Nephron progenitor cell (in vitro differentiated cells): ENCODE measurements at places on chromosomes 12 and 14.

GRCh38 chr12:5432011-5432400, at the start of gene NTF3:
Gene NTF3 (plus strand): TSS chr12:5432108. CDS start chr12:5432325, 217 bp downstream.
- peaks cover 45% of the 10 kb centered on the region for H3K4me1 ChIP-seq
- peak within 1 kb of the TSS; percentile 93 for H3K4me3 ChIP-seq
- H3K27ac ChIP-seq: no peak within 1 kb of the TSS

- no peak for DNase-seq
- peaks cover 27% of the 10 kb centered on the region for H3K36me3 ChIP-seq
- H3K27me3 ChIP-seq: peaks cover 2% of the 10 kb centered on the region
- H3K27ac ChIP-seq: peak overlapping the region; percentile 70
Measured at GRCh38 chr12:27580561-27581330, 56.7 kb downstream of the PPFIBP1 start.

GRCh38 chr14:92582706-92583452, 69.3 kb downstream of the RIN3 start:
- no peaks in the 10 kb centered on the region for H3K27me3 ChIP-seq
- no peak for DNase-seq
- peaks cover 6% of the 10 kb centered on the region for H3K4me1 ChIP-seq

GRCh38 chr12:45244561-45245343, 28.9 kb downstream of the ANO6 start:
- H3K27me3 ChIP-seq: no peaks in the 10 kb centered on the region
- H3K4me1 ChIP-seq: peaks cover 1% of the 10 kb centered on the region
- no peak for DNase-seq
- peaks cover 60% of the 10 kb centered on the region for H3K36me3 ChIP-seq
- no peak overlapping the region for H3K4me3 ChIP-seq
- peak overlapping the region; percentile 48 for H3K27ac ChIP-seq

- H3K4me1 ChIP-seq: peaks cover 20% of the 10 kb centered on the region
- peaks cover 31% of the 10 kb centered on the region for H3K27me3 ChIP-seq
- H3K4me3 ChIP-seq: no peak overlapping the region
- DNase-seq: no peak
Measured at GRCh38 chr14:61654026-61654425, 41.3 kb upstream of the HIF1A start.

GRCh38 chr14:85041618-85042017, 488.3 kb upstream of the FLRT2 start:
- H3K4me1 ChIP-seq: peaks cover 25% of the 10 kb centered on the region
- H3K27ac ChIP-seq: no peak overlapping the region
- no peak for DNase-seq
- no peaks in the 10 kb centered on the region for H3K36me3 ChIP-seq

- peaks cover 14% of the 10 kb centered on the region for H3K4me1 ChIP-seq
- no peak overlapping the region for H3K27ac ChIP-seq
- DNase-seq: no peak
- no peak overlapping the region for H3K4me3 ChIP-seq
- peaks cover 14% of the 10 kb centered on the region for H3K27me3 ChIP-seq
- H3K36me3 ChIP-seq: no peaks in the 10 kb centered on the region
Measured at GRCh38 chr12:94206886-94207285, 58.5 kb downstream of the PLXNC1 start.

DNA sequence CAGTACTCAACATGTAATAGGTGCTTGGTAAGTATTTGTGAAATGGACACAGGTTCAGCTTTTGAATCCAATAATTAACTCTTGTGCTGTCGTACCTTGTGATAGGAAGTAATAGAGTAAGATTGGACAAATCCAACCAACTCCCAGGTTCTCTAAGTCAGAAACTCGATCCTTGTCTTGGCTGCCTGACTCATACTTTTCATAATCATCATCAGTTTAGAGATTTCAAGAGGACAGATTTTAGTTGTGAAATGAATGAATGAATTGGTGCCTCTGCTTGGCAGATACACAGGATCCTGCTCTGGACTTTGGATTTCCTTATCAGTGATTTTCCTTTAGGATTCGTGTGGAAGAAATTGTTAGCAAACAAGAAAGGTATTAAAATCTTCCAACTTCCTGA, 1145.2 kb downstream of the AACS start:
- peaks cover 3% of the 10 kb centered on the region for H3K4me1 ChIP-seq
- no peaks in the 10 kb centered on the region for H3K36me3 ChIP-seq
- no peak overlapping the region for H3K4me3 ChIP-seq
- no peak overlapping the region for H3K27ac ChIP-seq

GRCh38 chr14:29458547-29458946, 469.1 kb downstream of the PRKD1 start:
- no peak overlapping the region for H3K27ac ChIP-seq
- DNase-seq: no peak
- H3K4me3 ChIP-seq: no peak overlapping the region
- no peaks in the 10 kb centered on the region for H3K27me3 ChIP-seq
- H3K4me1 ChIP-seq: no peaks in the 10 kb centered on the region
- no peaks in the 10 kb centered on the region for H3K36me3 ChIP-seq

DNA sequence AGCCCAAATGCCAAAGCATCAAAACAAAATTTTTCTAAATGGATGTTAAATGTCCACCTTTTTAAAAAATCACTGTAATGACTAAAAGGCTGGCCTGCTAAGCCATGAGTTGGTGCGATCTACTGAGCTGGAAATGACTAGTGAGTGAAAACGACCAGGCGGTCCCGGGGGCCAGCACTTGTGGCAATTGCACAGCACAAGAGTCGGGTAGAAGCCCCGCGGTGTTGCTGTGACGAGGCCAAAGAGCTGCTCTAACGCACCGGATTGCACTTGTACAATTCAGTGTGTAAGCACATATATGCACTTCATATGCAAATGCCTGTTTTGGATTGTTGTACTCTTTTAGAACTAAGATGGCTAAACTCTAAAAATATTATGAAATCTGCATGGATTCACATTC, 64.1 kb upstream of the DYNC1H1 start:
- no peak overlapping the region for H3K27ac ChIP-seq
- DNase-seq: no peak
- peaks cover 76% of the 10 kb centered on the region for H3K36me3 ChIP-seq
- peaks cover 2% of the 10 kb centered on the region for H3K27me3 ChIP-seq
- H3K4me3 ChIP-seq: no peak overlapping the region
- no peaks in the 10 kb centered on the region for H3K4me1 ChIP-seq

GRCh38 chr12:45518291-45519235, 210.9 kb upstream of the ARID2 start:
- H3K36me3 ChIP-seq: peaks cover 9% of the 10 kb centered on the region
- H3K4me3 ChIP-seq: no peak overlapping the region
- H3K27ac ChIP-seq: no peak overlapping the region
- DNase-seq: no peak

DNA sequence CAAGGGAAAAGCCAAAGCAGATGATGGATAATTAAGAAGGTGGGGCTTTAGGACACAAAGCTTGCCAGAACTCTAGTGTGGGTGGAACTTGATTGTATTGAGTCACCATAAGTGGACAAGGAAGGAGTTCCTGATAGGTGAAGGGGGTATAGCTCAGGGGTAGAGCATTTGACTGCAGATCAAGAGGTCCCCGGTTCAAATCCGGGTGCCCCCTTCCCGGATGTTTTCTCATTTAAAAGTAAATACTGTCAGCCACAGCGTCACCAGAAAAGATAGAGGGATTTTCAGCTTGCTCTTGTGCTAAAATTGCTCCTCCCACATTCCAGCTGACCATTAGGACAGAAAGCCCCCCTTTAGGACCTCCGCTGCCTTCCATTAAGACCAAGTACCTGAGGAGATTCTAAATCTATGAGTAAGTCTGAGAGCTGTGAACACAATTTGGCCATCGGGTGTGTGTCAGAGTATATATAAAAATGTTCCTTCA, 36.6 kb downstream of the DCAF4 start:
- no peaks in the 10 kb centered on the region for H3K4me1 ChIP-seq
- H3K27me3 ChIP-seq: peaks cover 2% of the 10 kb centered on the region
- no peak for DNase-seq
- H3K27ac ChIP-seq: no peak overlapping the region
- peaks cover 34% of the 10 kb centered on the region for H3K36me3 ChIP-seq

DNA sequence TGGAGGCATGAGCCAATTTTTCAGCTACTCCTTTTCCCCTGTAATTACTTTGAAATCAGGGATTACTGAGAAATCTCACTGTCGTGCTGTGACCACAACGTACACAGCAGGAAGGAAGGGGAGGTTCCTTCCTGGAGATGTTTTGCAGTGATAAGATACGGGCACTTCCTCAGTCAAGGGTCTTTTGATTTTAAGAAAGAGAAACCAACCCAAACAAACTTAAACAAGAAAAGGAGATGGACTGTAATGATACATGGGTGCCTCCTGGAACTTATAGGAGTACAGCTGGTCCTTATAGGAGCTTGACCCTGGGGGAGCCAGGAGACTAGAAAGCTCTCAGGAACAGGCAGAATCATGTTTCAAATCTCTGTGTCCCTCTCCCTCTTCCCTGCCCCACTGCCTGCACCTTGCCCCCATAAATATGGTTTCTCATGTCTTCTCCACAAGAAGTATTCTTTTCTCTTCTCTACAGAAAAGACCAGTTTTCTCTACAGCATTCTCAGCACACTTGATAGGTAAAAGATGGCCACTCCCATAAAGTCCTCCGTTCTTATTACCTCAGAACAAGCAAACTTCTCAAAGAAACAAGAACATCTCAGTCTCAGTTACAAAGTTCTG, 281.1 kb upstream of the AMIGO2 start:
- no peak for DNase-seq
- peaks cover 4% of the 10 kb centered on the region for H3K27me3 ChIP-seq
- no peak overlapping the region for H3K4me3 ChIP-seq
- peaks cover 38% of the 10 kb centered on the region for H3K4me1 ChIP-seq
- H3K27ac ChIP-seq: peak overlapping the region; percentile 27
- H3K36me3 ChIP-seq: no peaks in the 10 kb centered on the region

DNA sequence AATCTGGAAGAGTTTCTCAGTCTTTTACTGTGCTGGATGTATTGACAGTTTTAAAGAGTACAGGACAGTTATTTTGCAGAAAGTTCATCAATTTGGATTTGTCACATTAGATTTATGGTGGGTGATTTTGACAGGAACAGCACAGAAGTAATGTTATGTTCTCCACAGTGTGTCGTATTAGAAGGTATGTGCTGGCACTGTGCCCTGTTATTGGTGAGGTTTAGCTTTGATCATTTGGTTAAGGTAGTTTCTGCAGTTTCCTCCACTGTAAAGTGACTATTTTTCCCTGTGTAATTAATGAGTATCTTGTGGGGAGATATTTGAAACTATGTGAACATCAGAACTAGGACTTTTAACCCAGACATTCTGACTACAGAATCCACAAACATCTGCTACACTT, 308.5 kb upstream of the TBX3 start:
- no peak for DNase-seq
- peaks cover 5% of the 10 kb centered on the region for H3K36me3 ChIP-seq
- H3K27me3 ChIP-seq: peaks cover 7% of the 10 kb centered on the region
- peaks cover 29% of the 10 kb centered on the region for H3K4me1 ChIP-seq
- no peak overlapping the region for H3K27ac ChIP-seq

DNA sequence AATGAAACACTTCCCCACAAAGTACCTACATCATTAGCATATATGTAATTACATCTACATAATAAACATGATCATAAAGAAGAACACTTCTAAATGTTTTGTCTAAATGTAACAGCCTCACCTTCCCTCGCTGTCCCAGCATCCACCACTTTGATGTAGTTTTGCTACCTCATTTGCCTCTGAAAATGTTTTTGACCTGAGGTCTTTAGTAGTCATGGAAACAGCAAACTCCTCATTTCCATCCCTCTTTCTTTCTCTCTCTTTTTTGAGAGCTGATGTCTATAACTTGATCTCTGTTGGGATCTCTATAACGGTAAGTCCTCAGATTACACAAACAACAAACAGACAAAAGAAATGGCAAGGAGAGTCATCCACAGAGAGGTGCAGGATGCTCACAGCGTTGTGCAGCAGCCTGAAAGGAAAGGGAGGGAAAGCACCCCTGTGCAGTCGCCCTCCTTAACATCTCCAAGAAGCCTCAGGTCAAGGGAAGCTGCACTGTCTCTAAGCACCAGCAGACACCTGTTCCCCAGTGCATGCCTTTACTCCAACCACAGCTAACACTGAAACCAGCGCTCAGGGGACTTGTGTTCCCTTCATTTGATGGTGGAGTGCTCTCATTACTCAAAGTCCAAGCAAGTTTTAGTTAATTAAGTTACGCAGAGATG, 268.7 kb downstream of the TMEM132D start:
- no peak overlapping the region for H3K27ac ChIP-seq
- H3K4me3 ChIP-seq: no peak overlapping the region
- H3K4me1 ChIP-seq: peaks cover 39% of the 10 kb centered on the region

DNA sequence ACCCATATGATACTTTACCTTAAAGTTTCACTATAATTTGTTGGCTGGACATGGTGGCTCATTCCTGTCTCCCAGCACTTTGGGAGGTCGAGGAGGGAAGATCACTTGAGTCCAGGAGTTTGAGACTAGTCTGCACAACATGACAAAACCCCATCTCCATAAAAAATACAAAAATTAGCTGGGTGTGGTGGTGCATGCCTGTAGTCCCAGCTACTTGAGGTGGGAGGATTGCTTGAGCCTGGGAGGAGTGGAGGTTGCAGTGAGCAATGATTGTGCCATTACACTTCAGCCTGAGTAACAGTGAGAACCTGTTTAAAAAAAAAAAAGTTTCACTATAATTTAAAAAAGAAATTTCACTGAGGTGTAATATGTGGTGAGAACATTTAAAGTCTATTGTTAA, 21.2 kb downstream of the DERA start:
- no peak for DNase-seq
- H3K27me3 ChIP-seq: no peaks in the 10 kb centered on the region
- H3K4me3 ChIP-seq: no peak overlapping the region
- no peak overlapping the region for H3K27ac ChIP-seq
- peaks cover 52% of the 10 kb centered on the region for H3K36me3 ChIP-seq
- H3K4me1 ChIP-seq: peaks cover 46% of the 10 kb centered on the region

- no peak overlapping the region for H3K4me3 ChIP-seq
- no peaks in the 10 kb centered on the region for H3K36me3 ChIP-seq
- H3K4me1 ChIP-seq: peaks cover 21% of the 10 kb centered on the region
- H3K27me3 ChIP-seq: peaks cover 23% of the 10 kb centered on the region
- no peak for DNase-seq
Measured at GRCh38 chr12:124727922-124728321, 135.7 kb downstream of the SCARB1 start.

DNA sequence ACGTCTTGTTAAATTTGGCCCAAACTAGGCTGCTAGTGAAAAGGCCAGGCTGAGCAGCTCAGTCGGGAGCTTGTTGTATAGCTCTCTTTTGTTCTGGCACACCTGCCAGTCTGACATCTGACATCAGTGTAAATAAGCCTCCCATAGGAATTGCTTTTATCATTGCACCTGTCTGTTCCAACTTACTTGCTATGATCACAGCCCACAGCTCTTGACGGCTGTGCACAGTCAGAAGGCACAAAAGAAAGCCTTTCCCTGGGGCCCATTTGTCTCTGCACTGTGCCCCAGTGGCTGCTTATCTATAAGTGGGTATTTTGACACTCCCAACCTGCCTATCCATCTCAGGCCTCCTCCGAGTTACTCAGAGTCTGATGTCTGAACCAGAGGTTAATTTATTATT, 324.5 kb downstream of the NUAK1 start:
- no peak for DNase-seq
- H3K27ac ChIP-seq: no peak overlapping the region
- no peak overlapping the region for H3K4me3 ChIP-seq
- peaks cover 19% of the 10 kb centered on the region for H3K4me1 ChIP-seq

DNA sequence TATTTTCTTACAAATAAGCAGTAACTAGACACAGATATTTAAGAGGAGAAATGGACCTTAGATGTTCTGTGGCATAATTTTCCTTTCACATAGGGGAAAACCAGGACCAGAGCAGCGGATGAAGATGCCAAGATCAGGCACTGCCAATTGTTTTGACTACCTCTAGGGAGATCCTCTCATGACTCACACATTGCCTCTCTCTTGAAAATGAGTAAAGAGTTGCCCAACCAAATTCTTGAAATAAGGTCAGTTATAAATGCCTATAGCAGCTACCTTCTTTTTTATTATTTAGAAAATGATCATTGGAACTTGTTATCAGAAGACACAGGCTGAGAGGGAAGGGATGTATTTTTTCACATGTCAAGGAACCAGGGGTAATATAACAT, 263.4 kb upstream of the PLEKHG7 start:
- no peaks in the 10 kb centered on the region for H3K36me3 ChIP-seq
- no peak for DNase-seq
- H3K27ac ChIP-seq: no peak overlapping the region
- H3K4me1 ChIP-seq: no peaks in the 10 kb centered on the region
- no peak overlapping the region for H3K4me3 ChIP-seq
